ENCODE measurements at places on chromosomes 6 and 20. TPM values are rescaled to one million over a fixed set of nuclear protein-coding genes. Genes with fewer than 3 reads are reported as not detected.

Gene SPATS1
- total RNA-seq: not detected

Gene LST1
- total RNA-seq: 5.7 TPM

Gene IMPG1
- not detected for total RNA-seq

Gene RAD21L1
- total RNA-seq: not detected

Gene SLC13A3
- 0.63 TPM for total RNA-seq

Gene SALL4
- not detected for total RNA-seq

Gene UBD
- not detected for total RNA-seq

Gene TRIM31
- not detected for total RNA-seq

Gene VARS1
- total RNA-seq: 25.0 TPM

Gene FIG4
- 18.5 TPM for total RNA-seq

Gene SNAP25
- 4.8 TPM for total RNA-seq

Gene SERINC3
- total RNA-seq: 121 TPM

Gene CRYBG1
- 3.9 TPM for total RNA-seq

Gene ZSCAN23
- total RNA-seq: 2.7 TPM

Gene C20orf202
- total RNA-seq: 0.52 TPM

Gene CGA
- not detected for total RNA-seq

Gene PRICKLE4
- 2.1 TPM for total RNA-seq

Gene HDGFL1
- total RNA-seq: not detected

Gene ADA
- total RNA-seq: 18.4 TPM

Gene SLC35D3
- total RNA-seq: 0.42 TPM

Gene VNN1
- total RNA-seq: 0.57 TPM

Gene ZBTB2
- total RNA-seq: 10.7 TPM

Gene HLA-A
- total RNA-seq: 243 TPM

Gene AIG1
- 23.1 TPM for total RNA-seq

Gene SLC22A2
- total RNA-seq: not detected

Gene GOPC
- 25.7 TPM for total RNA-seq

Gene GLP1R
- total RNA-seq: not detected

Gene CCDC28A
- 18.3 TPM for total RNA-seq

Gene CCN5
- total RNA-seq: 488 TPM
